ENCODE measurements at places on chromosomes 12 and 14.
A peak's percentile ranks its signal among the peaks of the same experiment; 100 is the strongest.

DNA sequence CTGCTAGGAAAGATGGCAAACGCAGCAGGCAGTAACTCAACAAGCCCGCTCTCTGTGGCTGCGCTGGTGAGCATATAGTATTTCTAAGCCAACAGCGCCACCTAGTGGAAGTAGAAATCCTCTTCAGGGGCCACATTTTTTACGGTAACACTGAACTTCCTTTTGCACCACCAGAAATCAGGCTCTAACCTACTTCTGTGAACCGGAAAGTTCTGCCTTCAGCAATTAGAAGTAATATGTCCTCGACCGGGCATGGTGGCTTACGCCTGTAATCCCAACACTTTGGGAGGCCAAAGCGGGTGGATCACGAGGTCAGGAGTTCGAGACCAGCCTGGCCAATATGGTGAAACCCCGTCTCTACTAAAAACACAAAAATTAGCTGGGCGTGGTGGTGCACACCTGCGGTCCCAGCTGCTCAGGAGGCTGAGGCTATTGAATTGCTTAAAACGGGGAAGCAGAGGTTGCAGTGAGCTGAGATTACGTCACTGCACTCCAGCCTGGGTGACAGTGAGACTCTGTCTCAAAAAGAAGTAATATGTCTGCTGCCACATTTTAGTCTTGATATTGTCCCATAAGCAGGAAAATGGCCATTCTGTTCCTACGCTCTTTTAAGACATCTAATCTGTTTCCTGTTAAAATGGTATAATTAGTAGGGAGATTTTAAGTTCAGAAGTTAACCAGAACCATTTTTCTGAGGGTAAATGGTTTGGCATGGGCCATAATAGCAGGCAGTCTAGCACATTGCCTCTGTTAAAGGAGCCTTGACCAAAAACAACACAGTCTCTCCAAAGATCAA is 26.8 kb downstream of the APOBEC1 start:
- DNase-seq = peak; percentile 76

DNA sequence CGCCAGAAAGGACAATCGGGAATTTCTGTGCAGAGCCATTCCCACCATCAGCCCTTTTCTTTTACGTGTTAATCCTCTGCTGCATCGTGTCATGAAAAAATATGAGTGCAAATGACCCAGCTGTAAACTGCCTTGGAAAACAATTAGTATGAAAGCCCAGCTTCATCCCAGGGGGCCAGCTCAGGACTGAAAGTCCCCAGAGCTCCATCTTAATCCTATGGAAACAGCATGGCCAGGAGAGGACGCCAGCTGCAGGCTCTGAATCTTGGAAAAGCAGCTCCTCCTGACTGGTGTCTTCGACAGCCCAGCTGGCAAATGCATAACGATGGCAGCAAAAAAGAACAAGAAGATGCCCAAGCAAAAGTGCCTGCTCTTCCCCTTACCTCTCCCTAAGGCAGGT is 191.5 kb downstream of the NTF3 start:
- DNase-seq = no peak

GRCh38 chr12:131049002-131049401 is 95.3 kb downstream of the ADGRD1 start:
- no peak for DNase-seq

DNA sequence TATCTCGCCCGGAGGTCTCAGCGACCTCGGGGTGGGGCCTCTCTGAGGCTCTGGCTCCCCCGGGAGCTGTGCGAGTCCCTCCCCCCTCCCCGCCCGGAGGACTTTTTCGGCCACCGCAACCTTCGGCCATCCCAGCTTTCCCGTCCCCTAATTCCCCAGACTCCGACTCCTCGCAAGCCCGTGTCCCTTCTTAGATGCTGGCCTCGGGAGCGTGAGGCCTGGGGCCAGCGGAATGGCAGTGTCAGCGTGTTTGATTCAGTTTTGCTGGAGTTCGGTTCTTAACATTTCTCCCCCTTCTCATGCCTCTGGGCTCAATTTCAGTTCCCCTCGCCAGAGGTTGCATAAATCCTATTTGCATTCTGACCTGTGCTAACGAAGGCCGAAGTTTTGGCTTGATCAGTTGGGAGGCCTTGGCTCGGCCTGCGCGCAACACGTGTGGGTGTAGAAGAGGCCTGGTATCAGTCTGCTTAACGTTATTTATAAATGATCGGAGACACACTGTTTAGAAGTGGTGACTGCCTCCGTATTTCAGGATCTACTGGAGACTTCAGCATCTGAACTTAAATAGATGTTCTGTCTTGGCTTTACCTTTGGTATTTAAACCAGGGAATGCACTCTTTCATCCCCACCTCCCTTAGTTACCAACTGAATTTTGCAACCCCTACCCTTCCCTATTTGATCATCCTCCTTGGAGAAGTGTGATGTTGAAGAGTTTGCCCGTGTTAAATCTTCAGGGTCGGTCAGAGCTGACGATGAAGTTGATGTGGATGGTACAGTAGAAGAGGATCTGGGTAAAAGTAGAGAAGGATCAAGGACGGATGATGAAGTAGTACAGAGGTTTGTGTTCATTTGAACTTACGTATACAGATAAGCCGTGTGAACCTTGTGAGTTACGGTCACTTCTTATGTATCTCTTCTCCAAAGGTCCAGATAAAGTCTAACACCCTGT is 851 bp downstream of the HSP90B1 start:
- peak; percentile 35 for DNase-seq

DNA sequence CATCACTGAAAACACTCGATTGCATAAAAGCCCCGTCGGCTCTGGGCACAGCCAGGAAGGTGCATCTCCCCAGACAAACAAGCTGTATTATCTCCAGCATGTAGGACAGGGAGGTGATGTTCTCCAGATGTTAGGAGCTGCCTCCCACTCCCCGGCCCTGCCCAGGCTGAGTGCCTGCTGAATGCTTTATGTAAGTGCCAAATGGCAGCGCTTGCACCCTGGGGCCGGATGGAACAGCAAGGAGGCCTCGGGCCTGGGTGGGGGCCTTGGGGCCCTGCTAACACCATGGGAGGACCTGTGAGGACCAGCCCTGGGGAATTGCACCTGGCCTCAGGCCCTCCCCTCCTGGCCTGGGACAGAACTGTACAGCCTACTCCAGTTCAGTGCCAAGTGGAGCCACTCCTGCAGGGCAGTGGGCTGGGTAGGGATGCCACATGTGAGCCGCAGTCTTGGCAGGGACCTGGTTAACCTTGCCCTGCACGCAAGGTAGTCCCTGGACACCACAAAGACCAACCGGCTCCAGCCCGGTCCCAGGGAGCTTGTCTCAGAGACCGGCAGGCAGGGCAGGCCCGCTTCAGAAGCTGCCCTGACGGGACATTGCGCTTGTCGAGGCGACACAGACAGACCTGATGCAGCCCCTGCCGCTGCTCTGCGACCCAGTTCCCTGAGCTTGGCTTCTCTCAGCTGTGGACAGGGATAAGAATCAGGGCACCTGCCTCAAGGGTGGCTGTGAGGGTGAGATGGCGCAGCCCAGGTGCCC is 35.3 kb upstream of the PPP1R13B start:
- DNase-seq = no peak

- no peak for DNase-seq
Measured at GRCh38 chr14:60935319-60935718, 45.6 kb downstream of the TRMT5 start.

DNA sequence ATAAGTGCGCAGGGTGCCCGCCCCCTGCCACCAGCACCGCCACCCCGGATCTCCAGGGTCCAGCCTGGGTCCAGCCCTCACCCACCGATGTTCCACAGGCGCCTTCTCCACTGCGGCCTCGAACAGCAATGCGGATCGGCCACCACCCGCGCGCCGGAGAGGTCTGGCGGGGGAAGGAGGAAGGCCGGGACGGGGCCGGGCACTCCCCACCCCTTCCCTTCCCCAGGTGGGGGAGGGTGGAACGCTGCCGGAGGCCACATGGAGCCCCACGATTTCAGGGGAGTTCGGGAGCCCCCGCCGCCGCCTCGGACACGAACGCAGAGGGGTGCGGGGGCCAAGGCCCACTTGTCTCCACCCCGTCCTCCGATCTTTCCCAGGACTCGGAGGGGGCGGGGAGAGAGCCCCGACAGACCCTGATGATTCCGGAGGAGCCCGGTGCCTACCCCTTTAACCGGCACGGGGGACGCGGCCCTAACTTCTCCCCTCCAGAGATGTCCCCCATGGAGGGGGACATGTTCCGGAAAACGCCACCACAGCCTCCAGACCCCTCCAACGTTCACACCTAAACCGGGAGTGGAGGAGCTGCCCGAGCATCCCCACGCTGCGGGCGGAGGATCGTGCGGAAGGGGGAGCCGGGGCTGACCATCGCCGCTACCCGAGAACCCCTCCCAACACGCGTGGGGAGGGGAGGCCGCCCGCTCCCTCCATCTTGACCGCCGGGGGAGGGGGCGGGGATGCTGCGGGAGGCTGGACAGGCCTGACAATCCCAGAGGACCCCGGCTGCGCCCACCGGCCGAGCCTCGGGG is 1.1 kb downstream of the ATXN2 start:
- DNase-seq = peak; percentile 31

GRCh38 chr12:100243137-100243536 is 23.7 kb downstream of the DEPDC4 start:
- no peak for DNase-seq
